ENCODE measurements at places on chromosomes 16 and 17. TPM values are rescaled to one million over a fixed set of nuclear protein-coding genes. Genes with fewer than 3 reads are reported as not detected.

Gene SOST
- not detected for polyA plus RNA-seq

Gene ERN2
- 0.23 TPM for polyA plus RNA-seq

Gene SPNS3
- polyA plus RNA-seq = not detected

Gene TMEM92
- polyA plus RNA-seq = 0.58 TPM

Gene GNAO1
- polyA plus RNA-seq = 6.2 TPM

Gene TRPV3
- 0.54 TPM for polyA plus RNA-seq

Gene RASL10B
- 3.2 TPM for polyA plus RNA-seq

Gene ZP2
- polyA plus RNA-seq = not detected

Gene ZNF646
- 3.3 TPM for polyA plus RNA-seq

Gene FAM171A2
- polyA plus RNA-seq = 2.3 TPM

Gene EVI2B
- polyA plus RNA-seq = 0.43 TPM

Gene ELMO3
- 0.56 TPM for polyA plus RNA-seq

Gene SNF8
- 104 TPM for polyA plus RNA-seq

GRCh38 chr16:17921357-17921978, 415.1 kb downstream of the NPIPA8 start:
- no peak for DNase-seq

- no peak for DNase-seq
Measured at GRCh38 chr17:83110735-83111134, 31.3 kb downstream of the METRNL start.

DNA sequence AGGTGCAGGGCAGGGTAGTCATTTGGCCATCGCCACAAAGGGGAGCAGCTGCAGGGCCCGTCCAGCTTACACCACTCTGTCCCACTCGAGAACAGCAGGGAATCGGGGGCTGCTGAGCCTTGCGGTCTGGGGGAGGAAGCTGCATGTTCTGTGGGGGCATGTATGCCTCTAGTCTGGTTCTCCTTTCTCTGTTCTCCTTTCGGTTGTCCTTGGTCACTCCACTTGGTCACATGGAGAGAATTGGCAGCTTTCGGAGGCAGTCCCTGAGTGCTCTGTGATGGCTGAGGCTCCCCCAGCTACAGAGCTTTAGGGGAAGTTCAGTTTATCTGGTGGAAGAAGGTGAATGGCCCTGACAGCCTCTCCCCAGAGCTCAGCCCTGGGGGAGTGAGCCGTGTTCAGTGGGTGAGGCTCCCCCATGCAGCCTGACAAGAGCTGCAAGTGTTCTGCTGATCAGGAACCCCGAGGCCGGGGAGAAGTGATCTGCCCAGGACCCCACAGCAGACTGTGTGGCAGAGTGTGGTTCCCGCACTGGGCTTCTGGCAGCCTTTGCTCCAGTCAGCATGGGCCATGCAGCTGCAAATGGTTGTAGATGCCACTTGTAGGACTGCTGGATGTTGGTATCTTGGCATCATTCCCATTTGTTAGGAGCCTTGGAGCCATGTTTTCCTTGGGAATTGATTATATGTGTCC, 22.3 kb upstream of the SMPD3 start:
- no peak for DNase-seq

DNA sequence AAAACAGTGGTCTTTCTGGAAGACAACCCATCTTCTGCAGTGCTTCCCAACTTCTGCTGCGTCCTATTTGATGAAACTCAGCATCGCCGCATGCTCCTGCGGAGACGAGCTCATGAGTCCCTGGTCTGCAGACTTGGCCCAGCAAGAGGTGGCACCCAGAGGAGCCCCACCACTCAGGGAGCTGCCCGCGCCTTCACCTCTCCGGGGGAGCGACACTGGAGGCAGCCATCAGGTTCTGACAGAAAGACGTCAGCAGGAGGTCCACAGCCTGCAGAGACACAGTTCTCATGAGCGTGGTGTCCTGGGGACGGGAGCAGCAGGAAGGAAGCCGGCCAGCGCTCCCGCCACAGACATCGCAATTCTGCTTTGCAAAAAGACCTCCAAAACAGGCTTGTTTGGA, 46.1 kb downstream of the FANCA start:
- DNase-seq = no peak

GRCh38 chr17:70622368-70623260, 453.3 kb downstream of the KCNJ2 start:
- DNase-seq = no peak

- no peak for DNase-seq
Measured at GRCh38 chr17:44840936-44841335, 6.7 kb upstream of the HIGD1B start.

GRCh38 chr17:17792551-17793377, 44.0 kb downstream of the SREBF1 start:
- DNase-seq = peak; percentile 17

DNA sequence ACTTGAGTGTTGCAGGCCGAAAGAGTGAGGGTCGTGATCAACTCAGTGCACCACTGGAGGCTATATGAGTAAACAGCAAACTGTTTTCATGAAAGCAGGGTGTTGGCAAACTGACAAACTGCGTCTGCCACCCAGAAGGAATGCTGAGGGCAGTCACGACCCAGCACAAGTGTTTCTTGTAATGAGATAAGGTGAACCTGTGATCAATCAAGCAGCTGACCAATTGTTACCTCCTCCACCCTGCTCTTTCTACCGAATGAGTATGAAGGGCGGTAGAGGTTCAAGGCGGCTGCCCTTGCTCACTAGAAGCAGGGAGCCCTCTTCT, 5.5 kb upstream of the SRL start:
- DNase-seq = no peak

GRCh38 chr17:81534157-81535006, 6.2 kb downstream of the FSCN2 start:
- DNase-seq = no peak

DNA sequence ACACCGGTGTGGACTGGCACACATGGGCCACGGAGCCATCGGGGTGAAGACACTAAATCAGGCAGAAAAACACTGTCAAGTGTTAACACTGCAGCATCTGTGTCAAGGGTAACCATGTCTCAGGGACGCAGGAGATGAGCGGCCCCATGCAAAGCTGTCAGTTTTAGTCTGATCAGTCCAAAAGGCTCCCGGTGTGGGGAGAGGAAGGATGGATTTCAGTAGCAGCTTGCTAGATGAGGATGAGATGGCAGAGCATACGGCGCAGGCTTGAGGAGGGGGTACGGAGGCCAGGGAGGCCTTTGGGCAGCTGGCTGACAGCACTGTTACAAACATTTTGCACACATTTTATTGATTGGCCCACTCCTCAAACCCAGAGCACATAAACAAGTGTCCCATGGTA, 98.1 kb downstream of the GNAO1 start:
- no peak for DNase-seq

DNA sequence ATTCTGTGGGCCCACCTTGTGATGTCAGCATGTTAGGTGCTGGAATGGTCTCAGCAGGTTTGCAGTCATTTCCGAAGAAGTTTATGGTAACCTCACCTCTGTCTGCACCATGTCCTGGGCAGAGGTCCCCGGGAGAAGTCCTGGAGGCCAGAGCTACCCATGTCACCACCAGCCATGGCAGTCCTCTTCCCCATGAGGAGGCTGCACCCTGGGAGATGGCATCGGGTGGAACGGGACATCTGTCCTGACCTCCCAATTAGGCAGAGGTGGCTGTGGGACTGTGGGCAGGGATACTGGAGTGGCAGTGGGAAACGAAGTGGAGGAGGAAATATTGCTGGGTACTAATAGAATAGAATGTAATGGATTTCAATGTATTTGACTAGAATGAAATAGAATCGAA, 511.8 kb upstream of the WSB1 start:
- no peak for DNase-seq

GRCh38 chr17:79028496-79029326, 4.7 kb downstream of the C1QTNF1 start:
- no peak for DNase-seq

- DNase-seq = no peak
Measured at GRCh38 chr17:76870377-76870714, 2.1 kb downstream of the MGAT5B start.

DNA sequence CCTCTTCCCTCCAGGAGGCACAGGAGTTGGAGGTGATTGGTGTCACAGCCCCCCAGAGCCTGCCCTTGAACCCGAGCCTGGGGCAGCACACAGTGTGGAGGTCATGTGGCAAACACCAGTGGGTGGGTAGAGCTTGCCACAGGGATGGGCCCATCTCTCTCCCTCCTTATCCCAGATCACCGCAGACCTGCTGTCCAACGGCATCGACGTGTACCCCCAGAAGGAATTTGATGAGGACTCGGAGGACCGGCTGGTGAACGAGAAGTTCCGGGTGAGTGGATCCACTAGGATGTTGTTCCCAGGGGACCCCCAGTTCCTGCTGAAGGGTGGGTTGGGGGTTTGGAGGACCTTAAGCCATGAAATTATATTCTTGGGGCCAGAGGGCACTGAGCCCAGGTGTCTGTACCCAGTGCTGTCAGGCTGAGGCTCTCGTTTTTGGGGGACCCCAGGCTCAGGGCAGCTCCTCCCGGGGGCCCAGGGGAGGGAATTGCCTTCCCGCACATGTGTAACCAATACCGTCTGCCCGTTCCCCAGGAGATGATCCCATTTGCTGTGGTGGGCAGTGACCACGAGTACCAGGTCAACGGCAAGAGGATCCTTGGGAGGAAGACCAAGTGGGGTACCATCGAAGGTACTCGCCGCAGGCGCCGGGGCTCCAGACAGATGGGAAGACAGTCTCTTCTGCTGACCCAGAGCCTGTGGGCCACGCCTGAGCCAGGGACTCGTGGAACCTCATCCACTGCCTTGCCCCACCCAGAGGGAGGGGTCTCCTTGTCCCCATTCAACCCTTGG, 351.9 kb downstream of the SEC14L1 start:
- no peak for DNase-seq

GRCh38 chr16:24023621-24024020, 187.8 kb downstream of the PRKCB start:
- DNase-seq = no peak

DNA sequence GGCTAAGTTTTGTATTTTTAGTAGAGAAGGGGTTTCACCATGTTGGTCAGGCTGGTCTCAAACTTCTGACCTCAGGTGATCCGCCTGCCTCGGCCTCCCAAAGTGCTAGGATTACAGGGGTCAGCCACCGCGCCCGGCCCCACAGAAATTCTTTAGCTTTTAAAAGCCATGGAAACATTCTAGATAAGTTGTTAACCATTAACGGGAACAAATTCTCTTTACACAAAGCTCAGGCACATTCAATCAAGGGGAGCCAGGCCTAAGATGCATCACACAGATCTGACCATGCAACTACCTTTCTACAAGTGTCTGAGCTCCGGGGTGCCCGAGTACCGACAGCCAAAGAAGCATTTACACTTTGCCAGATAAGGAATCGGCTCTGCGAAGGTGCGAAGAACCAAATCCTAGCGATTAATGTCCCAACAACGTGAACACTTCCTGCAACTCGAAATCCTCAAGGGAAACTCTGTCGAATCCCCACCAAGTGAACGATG, 1.0 kb downstream of the EMC8 start:
- no peak for DNase-seq

DNA sequence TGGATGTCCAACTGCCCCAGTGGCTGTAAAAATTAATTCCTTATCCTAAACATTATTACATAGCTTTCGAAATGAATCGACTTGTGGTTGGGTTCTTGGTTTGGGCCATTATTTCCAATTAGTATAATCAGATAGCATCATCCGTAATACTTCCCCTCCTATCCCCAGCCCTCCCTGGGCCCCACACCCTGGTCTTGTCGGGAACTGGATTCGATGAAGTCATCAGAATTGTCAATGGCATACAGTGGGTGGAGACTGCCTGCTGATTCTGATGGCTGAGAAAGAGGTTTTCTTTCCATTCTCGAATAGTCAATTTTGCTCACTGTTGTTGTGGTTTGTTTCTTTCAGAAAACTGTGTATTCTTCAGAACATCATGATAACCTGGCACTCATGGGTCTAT, 395.1 kb downstream of the SEC14L1 start:
- DNase-seq = no peak

- DNase-seq = no peak
Measured at GRCh38 chr16:87438611-87438985, 46.5 kb downstream of the MAP1LC3B start.

DNA sequence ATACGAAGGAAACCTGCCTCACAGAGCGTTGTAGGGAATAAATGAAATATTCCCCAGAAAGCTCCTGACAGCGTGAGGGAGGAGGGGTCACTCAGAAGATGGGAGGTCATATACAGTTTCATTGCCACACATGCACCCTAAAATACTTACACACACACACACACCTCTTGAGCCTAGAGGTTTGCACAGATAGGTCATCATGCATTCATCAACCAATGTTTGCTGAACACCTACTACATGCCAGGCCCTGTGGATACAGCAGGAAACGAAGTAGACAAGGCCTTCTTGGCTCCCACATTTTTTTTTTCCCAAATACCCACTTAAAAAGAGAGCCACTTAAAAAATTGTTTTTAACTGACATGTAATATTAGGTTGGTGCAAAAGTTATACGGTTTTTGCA, 907 bp upstream of the PLLP start:
- DNase-seq = no peak

GRCh38 chr17:35791681-35792350, 3.6 kb downstream of the MMP28 start:
- no peak for DNase-seq

- DNase-seq = no peak
Measured at GRCh38 chr17:50125420-50125997, 4.5 kb downstream of the SAMD14 start.

- no peak for DNase-seq
Measured at GRCh38 chr16:85303354-85303883, 191.1 kb upstream of the CIBAR2 start.

- DNase-seq = no peak
Measured at GRCh38 chr16:55651841-55652824, 3.7 kb upstream of the SLC6A2 start.

GRCh38 chr16:71852561-71852960, 6.8 kb downstream of the ATXN1L start:
- no peak for DNase-seq

- DNase-seq = no peak
Measured at GRCh38 chr16:13816701-13817100, 103.3 kb upstream of the ERCC4 start.

DNA sequence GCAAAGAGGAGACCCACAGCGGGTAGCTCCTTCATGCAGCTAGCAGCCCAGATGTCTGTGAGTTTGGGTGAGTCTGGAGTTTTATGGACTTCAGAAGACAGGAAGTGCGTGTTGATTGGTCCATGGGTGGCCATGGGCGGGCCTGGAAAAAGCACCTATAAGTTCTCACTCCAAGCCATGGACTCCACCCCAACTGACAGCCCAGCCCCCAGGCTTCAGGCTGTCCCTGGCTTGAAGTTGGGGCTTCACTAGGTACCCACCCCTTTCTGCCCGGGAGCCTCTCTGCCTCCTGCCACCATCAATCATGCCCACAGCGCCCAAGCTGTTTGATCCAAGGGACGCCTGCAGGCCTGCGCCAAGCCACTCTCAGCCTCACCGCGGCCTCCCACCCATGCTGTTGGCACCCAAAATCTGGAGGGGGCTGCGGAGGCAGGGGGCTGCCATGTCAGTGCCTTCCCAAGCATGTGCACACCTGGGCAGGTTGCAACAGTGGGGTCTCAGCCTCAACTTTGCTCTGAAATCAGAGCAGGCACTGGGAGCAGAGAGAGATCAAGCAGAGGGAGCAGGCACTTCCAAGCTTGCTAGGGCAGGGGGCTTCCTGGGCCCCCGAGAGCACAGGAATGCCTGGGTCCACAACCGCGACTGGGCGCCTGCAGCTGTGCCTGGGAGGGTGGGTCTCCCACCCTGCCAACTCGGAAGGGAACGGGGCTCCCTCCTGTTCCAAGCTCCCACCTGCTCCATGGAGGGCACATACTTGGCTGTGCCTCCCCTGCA, 1503.7 kb downstream of the CDH11 start:
- no peak for DNase-seq
